GM12892 (cell line): ENCODE measurements at places on chromosomes 5 and 9.

- DNase-seq, result no peak
Observed at GRCh38 chr5:160699301-160699700, 152.7 kb downstream of the ATP10B start.

- no peak for DNase-seq
Observed at GRCh38 chr9:71120501-71121247, 747 bp downstream of the TRPM3 start.

- no peak for DNase-seq
Observed at GRCh38 chr5:133952729-133953567, 15.5 kb downstream of the C5orf15 start.

DNA sequence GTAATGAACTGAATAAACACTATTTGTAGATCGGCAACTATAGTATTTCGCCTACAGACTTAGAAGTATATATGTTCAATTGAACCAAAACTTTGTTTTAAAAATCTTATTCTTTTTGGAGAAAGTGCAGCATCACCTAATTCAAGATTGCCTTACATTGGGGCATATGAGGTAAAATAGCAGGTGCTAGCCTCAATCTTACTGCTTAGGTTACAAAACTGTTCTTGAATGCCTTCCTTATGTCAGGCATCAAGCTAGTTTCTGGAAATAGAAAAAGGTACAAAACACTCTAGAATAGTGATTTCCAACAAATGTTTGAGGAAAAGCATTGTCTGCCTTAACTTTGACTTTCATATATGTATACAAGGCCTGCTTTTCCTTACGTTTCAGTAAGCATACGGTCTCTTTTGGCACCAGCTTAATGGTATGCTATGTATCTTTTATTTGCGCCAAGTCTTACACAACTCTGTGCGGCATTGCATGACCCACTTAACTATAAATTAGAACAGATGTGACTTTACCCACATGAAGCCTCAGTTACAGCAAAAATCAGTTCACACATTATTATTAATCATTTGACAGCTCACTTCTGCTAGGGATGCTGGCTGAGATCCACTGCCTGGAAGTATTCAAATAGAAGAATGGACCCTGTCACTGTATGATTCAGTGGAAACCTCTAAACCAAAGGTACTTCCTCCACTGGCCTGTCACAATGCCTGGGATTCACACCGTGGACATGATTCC is 174.1 kb downstream of the PRELID2 start:
- no peak for DNase-seq

- no peak for DNase-seq
Observed at GRCh38 chr5:73171495-73171894, 1.5 kb upstream of the TMEM174 start.

GRCh38 chr5:56110646-56111403 is 116.1 kb upstream of the IL6ST start:
- no peak for DNase-seq
